ENCODE measurements at places on chromosomes 7 and 10.

- no peak for DNase-seq
Observed at GRCh38 chr10:102451105-102451969, at the start of gene C10orf95. TSS of gene C10orf95 (minus strand) at chr10:102451543. CDS start at chr10:102451093, 450 bp downstream.

- no peak for DNase-seq
Observed at GRCh38 chr7:36289833-36290661, 99.6 kb upstream of the ANLN start.

- no peak for DNase-seq
Observed at GRCh38 chr10:23978317-23978716, 230.6 kb upstream of the KIAA1217 start.

- DNase-seq = no peak
Observed at GRCh38 chr7:152859781-152860191, 100.2 kb downstream of the ACTR3B start.

GRCh38 chr10:71599518-71599917, 120.1 kb downstream of the C10orf105 start:
- DNase-seq = no peak

DNA sequence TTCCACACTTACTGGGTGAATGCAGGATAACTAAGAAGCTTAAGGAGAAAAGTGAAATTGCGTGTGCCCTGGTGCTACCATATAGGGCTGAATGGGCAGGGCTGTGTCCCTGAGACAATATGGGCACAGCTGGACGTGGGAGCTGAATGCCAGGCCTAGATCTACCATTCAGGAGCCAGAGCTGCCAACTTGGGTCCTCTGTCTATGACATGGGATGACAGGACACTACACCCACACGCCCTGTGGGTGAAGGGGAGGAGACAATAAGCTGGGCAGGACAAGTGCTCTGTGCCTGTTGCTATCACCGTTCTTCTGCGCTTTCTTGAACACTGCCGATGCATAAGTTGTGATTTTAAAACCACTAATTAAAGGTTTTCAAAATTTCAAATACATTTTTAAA, 293.9 kb downstream of the TNS3 start:
- no peak for DNase-seq

GRCh38 chr10:31148951-31149350, 117.3 kb upstream of the ZNF438 start:
- no peak for DNase-seq

GRCh38 chr10:96646751-96647166, 59.9 kb upstream of the TM9SF3 start:
- no peak for DNase-seq

- no peak for DNase-seq
Observed at GRCh38 chr7:107592361-107593024, 12.4 kb downstream of the BCAP29 start.

All from hippocampal formation (tissue), 2 donors.